ENCODE measurements at places on chromosomes 7 and 10.

DNA sequence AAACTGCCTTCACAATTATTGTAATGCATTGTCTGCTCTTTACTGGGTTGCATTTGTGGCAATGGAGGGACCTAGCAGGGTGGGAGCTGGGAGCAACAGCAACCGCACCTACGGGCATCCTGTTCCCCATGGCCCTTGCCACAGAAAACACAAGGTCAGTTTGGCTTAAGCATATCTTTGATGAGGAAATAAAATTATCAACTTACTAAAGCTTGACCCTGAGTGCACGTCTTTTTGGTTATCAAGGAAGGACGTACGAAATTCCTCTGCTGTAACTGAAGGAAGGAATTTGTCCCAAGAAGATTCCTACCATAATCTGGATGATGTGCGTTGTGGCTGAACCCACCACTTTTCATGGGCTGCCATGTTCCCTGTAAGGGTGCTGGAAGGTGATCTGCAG is 19.9 kb upstream of the PTPRN2 start:
- no peak for DNase-seq

- no peak for DNase-seq
Measured at GRCh38 chr7:117791877-117792780, 81.1 kb downstream of the CTTNBP2 start.

- DNase-seq = no peak
Measured at GRCh38 chr10:24853661-24854060, 98.7 kb downstream of the PRTFDC1 start.

- no peak for DNase-seq
Measured at GRCh38 chr7:47446871-47447466, 134.9 kb downstream of the TNS3 start.

- DNase-seq = no peak
Measured at GRCh38 chr10:119466076-119466475, 76.4 kb downstream of the RGS10 start.

Data from colonic mucosa (tissue), 4 donors.